Diencephalon (tissue), 1 donor: ENCODE measurements at places on chromosomes 16 and 17. TPM values are rescaled to one million over a fixed set of nuclear protein-coding genes. Genes with fewer than 3 reads are reported as not detected.

The BHLHA9 gene
- total RNA-seq, result 0.46 TPM

The ELP5 gene
- total RNA-seq, result 29.5 TPM

The C16orf89 gene
- 2.3 TPM for total RNA-seq

The CD300A gene
- 6.2 TPM for total RNA-seq

The TRAPPC1 gene
- total RNA-seq, result 21.9 TPM

The PRSS27 gene
- 3.9 TPM for total RNA-seq

The CFAP97D1 gene
- not detected for total RNA-seq

The IKZF3 gene
- total RNA-seq, result under 0.01 TPM

The RNF227 gene
- total RNA-seq, result 8.1 TPM

The ZDHHC1 gene
- 4.6 TPM for total RNA-seq

The SLFN14 gene
- total RNA-seq, result 0.23 TPM

The UNC13D gene
- total RNA-seq, result 2.5 TPM

The SMIM36 gene
- not detected for total RNA-seq

The PSME3 gene
- total RNA-seq, result 55.1 TPM

The IL4R gene
- 3.5 TPM for total RNA-seq

The TPSG1 gene
- total RNA-seq, result not detected

The TMEM101 gene
- total RNA-seq, result 28.8 TPM

The PLA2G10 gene
- total RNA-seq, result not detected

The NOG gene
- total RNA-seq, result 9.0 TPM

The EVPL gene
- under 0.01 TPM for total RNA-seq

The EPOP gene
- 0.92 TPM for total RNA-seq

The USP43 gene
- 5.1 TPM for total RNA-seq

The UBE2G1 gene
- total RNA-seq, result 40.4 TPM

The TERB1 gene
- total RNA-seq, result 0.23 TPM

The ITGB3 gene
- total RNA-seq, result 2.1 TPM

The SLC25A10 gene
- total RNA-seq, result 13.6 TPM

The AANAT gene
- total RNA-seq, result not detected

The KRTAP4-5 gene
- total RNA-seq, result not detected

The STAC2 gene
- 0.46 TPM for total RNA-seq

The PYDC1 gene
- total RNA-seq, result 0.92 TPM

The RNU2-1 gene
- not detected for total RNA-seq

The HOXB9 gene
- total RNA-seq, result not detected

The ITGB4 gene
- total RNA-seq, result 4.4 TPM

The HCRT gene
- total RNA-seq, result 1.6 TPM

The MGAT5B gene
- 29.8 TPM for total RNA-seq
